ENCODE measurements at places on chromosomes 11 and 22.
A peak's percentile ranks its signal among the peaks of the same experiment; 100 is the strongest.

- DNase-seq, result no peak
These were observed 6.3 kb downstream of the NXPE2 start for GRCh38 chr11:114684636-114685035.

DNA sequence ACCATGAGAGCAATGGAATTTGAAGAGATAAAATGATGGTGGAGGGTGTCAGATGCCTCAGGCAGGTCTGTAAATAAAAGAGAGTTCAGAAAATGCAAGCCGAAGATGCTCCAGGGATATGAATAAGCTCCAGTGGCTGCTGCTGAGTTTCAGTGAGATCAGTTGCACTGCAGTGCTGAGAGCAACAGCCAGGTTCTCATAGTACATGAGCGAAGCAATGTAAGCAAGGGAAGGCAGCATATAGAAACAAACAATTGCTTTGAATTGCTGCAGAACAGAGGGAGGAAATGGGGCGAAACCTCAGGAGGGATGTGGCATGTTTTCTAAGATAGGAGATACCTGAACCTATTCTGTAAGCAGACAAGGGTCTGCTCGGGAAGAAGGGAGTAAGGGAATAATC is 369.5 kb downstream of the AASDHPPT start:
- DNase-seq, result no peak

DNA sequence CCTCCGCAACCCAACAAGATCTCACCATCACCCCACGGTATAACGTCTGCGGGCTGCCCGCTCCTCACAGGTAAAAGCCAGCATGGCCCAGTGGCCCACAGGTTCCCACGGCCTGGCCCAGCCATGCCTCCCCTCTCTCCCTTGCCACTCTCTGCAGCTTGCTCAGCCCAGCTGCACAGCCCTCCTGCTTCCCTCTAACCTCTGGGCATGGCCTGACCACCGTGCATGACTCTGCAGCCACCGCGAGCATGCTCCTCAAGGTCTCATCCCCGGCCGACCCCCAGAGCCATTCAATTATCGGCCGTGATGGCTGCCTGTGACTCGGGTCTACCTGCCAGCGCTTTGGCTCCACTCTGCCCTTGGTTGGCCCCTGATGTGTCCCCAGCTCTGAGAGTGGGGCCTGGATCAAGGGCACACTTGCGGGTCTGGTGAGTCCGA is 185.5 kb downstream of the CTTN start:
- no peak for DNase-seq

DNA sequence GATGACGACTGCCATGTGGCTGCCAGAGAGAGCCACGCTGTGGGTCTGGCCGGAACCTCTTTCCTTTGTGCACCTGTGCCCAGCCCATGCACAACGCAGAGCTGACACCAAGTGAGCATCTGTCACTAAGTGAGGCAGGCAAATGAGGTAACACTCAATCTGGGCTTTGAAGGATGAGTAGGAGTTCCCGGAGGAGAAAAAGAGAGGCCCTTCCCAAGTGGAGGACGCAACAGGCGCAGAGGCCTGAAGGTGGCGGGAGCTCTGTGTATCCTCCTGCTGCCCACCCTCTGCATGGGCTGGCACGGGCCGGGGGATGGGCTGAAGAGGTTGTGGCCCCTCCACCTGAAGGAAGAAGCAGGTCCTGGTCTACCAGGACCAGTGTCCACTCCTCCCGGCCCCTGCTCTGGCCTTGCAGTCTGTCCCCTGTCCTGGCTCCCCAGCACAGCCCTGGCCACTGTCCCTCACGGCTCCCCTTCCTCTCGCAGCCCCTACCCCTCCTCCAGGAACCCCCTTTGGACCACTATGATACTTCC is 23.4 kb upstream of the PPARA start:
- DNase-seq, result no peak

GRCh38 chr22:46726986-46727317 is 11.1 kb downstream of the CERK start:
- DNase-seq, result no peak

DNA sequence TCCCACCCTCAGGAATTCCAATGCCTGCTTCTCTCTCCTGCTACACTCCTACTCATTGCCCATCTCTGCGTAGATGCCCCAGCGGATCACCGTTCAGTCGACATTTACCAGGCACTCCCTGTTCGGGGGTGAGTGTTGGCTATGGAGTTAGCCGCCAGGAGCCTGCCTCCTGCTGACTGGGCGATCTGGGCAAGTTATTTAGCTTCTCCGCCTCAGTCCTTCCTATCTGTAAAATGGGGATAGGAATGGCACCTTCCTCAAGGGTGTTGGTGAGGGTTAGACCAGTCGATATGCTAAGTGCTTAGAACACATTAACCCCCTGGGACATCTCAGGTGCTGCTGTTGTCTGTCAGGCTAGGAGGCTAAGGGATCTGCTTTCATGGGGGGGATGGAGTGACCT is 30.9 kb downstream of the FADD start:
- no peak for DNase-seq

GRCh38 chr22:46105494-46106278 is 44.6 kb upstream of the PPARA start:
- no peak for DNase-seq

GRCh38 chr11:9901943-9902342 is 238.1 kb downstream of the SWAP70 start:
- no peak for DNase-seq

DNA sequence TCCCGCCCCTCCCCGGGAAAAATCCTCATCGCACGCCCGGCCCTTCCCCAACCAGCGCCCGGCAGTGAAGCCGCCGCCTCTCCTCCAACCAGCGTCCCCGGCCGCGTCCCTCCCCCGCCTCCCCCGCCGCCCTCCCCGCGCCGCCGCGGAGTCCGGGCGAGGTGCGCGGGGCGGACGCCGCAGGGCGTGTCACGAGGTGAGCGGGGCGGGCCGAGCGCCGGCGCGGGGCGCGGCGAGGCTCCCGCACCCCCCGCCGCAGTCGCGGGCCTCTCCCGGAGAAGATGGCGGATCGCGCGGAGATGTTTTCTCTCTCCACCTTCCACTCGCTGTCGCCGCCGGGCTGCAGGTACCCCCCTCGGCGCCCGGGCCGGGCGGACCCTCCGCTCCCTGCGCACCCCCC is at the start of gene MAPK8IP2:
Gene MAPK8IP2 (plus strand): TSS at position 256 of the 400 bp plus-strand sequence. CDS start 26 bp downstream, at position 282.
- no peak for DNase-seq

DNA sequence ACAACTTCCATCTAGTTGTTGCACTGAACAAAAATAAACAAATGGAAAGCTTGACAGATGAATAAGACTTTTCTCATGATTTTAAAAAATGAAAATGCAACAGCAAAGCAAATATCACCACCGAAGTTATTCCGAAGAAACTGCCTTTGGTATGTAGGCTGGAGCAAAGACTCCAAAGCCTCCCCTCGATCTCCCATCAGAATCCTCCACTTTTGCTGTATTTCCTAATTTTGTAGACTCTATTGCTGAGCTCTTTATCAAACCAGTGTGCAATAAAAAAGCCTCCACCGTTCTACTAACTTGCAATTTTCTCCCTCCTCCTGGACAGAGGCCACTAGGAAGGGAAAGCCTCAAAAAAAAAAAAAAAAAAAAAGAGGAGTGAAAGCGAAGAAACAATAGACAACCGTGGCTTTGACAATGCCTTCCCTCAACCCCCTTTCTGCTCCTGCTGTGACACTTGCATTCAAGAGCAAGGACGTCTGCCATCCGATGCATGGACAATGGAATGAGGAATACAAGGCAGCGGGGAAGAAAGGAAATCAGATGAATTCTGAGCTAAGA is 190.9 kb upstream of the BLID start:
- no peak for DNase-seq

- no peak for DNase-seq
These were observed 919.1 kb downstream of the BRD1 start for GRCh38 chr22:48908547-48908946.

GRCh38 chr22:35842954-35843353 is 125.3 kb downstream of the APOL5 start:
- no peak for DNase-seq

DNA sequence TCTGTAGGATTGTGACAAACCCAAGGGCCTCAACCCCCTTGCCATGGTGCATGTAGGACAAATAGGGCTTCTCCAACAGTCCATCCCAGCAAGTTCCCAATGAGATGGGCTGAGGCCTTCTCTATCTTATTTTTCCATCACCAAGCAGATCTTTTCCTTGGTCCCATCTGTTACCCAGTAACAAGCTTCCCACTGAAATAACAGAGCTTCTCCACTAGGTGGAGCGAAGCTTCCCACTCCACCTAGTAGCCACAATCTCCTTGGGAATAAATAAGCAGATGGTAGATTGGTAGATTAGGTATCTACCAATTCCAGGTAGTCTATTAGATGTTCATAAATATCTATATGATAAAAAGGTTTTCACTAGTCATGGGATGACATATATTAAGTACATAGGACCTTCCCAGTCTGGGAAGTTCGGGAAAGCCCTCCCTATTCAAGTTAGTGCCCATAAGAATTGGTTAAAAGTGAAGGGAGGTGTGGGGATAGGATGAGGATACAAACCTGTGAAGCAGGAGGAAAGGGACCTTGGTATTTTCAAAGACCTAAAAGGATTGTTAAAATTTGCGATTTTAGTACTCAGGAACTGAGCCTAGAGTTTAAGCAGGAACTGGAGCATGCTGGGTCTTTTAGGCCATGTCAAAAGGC is 5.9 kb upstream of the OR52L1 start:
- no peak for DNase-seq

GRCh38 chr11:61701242-61701886 is 21.2 kb downstream of the DAGLA start:
- DNase-seq, result no peak

- peak; percentile 78 for DNase-seq
These were observed 23.6 kb upstream of the UPB1 start for GRCh38 chr22:24471570-24471969.

DNA sequence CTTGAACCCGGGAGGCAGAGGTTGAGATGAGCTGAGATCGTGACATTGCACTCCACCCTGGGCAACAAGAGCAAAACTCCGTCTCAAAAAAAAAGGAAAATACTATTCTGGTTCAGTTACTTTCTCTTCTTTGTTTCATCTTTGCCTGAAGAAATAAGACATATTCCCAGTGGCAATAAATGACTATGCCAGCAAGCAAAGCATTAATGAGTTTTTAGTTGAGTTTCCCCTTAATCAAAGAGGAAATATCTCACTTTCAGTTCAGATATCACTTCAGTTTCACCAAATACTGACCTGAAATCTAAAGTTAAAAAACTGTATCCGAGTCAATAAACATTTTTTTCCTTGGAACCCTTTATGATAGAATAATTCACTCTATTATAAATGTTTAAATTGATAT is 10.4 kb downstream of the PISD start:
- DNase-seq, result no peak

DNA sequence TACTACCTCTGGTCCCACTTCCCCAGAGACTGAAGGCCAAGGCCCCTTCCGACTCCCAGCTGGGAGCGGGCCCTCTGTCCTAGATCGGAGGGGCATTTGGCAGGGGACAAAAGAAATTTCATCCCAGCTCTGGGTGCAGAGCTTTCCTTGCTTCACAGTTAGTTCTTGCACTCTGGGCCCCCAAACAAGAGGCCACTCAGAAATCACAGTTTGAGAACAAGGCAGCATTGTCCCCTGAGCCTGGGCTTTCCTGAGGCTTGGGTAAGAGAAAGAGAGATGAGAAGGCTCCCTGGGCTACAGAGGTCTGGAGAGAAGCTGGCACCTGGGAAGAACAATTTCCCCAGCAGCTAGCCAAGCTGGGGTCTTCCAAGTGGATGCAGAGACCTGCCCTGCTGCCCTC is 71.8 kb upstream of the NCAM1 start:
- DNase-seq, result no peak

DNA sequence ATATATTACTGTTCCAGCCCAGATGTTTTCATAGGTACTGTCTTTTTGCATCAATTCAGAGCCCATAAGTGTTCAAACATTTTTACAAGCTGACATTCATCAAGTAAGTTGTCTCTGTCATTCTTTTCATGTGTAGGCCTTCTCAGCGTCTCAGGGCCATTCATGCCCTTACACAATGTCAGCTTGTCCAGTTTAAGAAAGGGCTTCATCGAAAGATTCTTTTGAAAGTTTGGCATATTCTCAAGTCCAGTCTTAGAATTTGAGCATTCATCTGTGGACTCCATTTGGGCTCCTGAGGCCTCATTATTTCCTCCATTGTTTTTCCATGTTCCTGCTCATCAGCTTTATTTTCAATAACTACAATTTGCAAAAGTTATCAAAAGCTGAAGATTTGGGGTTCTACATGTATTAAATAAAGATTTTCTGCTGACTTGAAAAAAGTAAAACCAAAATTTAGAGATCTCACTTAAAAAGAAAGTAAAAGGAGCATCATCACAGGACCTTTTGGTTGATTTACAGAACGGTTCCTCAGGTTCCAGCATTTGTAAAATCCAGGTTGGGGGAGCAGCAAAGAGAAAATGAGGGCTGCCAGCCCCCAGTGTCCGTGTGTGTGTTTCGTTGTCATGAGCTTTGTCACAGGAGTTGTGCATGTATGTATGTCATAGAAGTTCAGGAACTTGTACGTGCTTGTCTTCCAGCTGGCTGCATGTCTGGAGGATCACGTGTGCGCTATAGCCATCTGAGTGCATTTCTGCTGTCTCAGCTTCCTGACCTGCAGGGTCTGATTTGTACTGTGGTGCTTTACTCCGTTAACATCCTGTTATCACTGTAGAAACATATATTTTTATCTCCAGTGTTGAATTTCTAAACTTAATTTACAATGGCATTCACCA is 15.6 kb downstream of the MOV10L1 start:
- DNase-seq, result no peak

GRCh38 chr11:2564588-2565425 is 120.0 kb downstream of the KCNQ1 start:
- DNase-seq, result no peak

DNA sequence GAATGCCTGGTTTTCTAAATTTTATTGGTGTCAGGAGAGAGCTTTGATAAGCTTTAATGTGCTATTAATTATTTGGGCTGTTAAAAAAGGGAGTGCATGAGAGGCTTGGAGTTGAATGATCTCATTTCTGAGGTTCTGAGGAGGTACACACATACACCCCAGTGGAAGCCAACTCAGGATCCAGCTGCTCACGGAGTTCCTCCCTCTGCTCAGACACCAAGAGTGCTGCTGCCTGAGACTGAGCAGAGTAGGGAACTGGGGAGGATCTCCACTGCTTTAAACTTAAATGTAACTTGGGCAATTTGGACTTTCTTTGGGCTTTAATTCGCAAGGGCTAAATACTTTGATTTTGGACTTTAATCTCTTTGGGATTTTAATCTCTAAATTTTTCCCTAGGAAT is 414.4 kb upstream of the CADM1 start:
- no peak for DNase-seq

- DNase-seq, result no peak
These were observed 132.7 kb downstream of the DLG2 start for GRCh38 chr11:85494396-85494795.

- DNase-seq, result no peak
These were observed 86.6 kb downstream of the EHF start for GRCh38 chr11:34707462-34707840.

GRCh38 chr11:118908264-118908663 is 17.5 kb downstream of the BCL9L start:
- DNase-seq, result no peak

DNA sequence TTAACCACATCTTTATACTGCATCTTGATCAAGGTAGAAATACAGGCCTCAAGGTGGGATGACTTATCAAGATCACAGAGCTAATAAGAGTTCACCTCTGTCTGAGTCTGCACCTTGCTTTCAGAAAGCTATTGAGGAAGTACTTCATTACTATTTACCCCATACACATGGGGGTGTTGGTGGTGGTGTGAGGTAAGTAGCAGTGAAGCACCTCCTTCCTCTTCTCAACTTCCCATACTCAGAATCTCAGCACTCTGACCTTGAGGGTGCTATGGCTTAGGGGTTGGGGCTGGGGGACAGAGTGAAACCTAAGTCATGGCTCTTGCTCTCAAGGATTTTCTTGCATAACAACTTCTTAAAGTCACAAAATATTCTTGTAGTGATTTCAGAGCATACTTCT is 56.9 kb downstream of the ME3 start:
- DNase-seq, result no peak
